ENCODE measurements at places on chromosomes 4 and X.

DNA sequence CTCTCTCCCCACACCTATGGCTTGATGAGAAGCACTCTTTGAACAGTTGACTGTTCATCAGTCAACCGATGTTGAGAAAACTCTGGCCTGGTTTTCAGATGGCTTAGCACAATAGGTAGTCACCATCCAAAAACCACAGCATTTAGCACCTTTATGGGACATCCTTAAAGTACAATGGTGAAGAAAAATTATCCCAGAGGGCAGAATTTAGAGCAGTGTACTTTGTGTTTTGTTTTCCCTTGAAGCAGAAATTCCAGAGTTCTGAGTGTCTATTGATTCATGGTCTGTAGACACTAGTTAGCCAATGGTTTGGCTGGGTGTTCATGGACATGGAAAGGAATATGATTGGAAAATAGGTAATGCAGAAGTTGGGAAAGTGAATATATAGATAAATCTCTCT lies 487.0 kb downstream of the PDHA2 start:
- no peak for DNase-seq

DNA sequence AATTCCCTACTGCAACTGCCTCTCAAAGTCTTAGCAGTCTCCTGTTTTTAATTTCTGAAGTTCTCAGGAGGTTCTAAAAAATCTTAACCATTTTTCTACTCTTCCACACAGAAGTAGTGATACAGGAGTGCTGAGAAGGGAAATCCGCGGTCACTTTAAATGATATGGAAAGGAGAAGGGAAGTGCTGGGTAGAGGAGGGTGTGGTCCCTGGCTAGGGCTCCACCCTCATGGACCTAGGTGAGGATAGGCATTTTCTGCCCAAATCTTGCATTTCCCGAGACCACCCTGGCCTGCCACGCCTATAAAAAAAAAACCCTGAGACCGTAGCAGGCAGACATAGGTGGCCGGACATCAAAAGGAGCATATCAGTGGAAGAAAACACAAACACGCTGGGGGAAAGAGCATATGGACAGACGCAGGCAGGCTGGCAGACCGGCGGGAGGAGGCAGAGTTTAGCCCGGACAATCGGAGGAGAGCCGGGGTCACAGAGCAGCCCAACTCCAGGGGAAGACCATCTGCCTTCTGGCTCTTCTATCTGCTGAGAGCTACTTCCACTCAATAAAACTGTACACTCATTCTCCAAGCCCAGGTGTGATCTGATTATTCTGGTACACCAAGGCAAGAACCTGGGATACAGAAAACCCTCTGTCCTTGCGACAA lies 85.7 kb downstream of the POU3F4 start:
- DNase-seq: no peak

- no peak for DNase-seq
These were observed 565.7 kb downstream of the PPARGC1A start for GRCh38 chr4:23324021-23324690.

DNA sequence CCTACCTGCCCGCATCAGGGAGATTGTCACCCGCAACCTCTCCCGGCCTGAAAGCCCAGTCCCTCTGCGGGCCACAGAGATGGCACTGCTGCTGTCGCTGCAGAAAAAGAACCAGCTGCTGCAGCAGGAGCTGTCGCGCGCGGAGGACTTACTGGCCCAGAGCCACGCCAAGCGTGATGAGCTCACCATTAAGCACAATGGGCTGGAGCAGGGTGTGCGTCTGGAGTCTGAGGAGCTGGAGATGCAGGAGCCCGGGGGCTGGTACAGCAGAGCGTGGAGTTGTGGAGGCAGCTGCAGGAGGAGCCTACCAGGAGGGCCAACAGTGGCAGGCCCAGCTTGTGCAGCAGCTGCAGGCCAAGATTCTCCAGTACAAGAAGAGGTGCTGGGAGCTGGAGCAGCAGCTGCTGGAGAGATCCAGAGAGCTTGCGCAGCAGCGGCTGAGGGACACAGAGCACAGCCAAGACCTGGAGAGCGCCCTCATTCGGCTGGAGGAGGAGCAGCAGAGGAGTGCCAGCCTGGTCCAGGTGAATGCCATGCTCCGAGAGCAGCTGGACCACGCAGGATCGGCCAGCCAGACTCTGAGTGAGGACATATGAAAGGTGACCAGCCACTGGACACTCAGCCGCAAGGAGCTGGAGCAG lies 11.3 kb downstream of the SMIM10L2A start:
- no peak for DNase-seq

DNA sequence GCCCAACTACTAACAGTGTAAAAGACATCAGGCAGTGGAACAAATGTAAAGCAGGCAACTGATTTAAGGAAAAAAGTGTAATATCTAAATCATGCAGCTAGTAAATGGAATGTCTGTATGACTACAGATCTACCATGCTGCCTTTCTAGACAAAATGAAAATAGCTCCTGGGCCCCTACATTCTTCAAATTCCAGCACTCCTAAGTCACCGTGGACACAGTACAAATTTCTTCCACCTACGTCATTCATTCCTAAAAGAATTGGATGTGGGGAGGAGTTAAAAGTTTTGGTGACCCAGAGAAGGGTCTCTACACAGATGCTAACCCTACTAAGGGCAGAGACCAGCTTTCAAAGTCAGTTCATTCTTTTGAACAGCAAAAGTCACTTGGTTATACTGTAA lies 137.2 kb upstream of the ARHGEF9 start:
- DNase-seq: no peak

GRCh38 chr4:22910200-22910599 lies 217.5 kb downstream of the GBA3 start:
- no peak for DNase-seq

DNA sequence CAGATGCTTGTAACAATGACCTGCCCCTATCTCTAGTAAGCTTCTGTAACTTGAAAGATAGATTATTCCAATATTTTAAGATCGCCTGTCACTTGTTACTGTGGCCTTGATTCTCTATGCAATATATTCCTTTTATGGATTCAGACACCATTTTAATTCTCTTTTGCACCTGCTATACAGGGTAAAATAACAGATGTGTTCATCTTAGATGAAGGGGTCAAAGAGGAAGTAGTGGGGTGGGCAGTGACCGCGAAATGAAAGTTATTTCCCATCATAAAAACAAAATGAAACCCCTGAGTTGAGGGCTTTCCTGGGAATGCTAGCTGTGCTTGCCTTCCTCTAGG lies 175.9 kb downstream of the TSPAN5 start:
- no peak for DNase-seq

DNA sequence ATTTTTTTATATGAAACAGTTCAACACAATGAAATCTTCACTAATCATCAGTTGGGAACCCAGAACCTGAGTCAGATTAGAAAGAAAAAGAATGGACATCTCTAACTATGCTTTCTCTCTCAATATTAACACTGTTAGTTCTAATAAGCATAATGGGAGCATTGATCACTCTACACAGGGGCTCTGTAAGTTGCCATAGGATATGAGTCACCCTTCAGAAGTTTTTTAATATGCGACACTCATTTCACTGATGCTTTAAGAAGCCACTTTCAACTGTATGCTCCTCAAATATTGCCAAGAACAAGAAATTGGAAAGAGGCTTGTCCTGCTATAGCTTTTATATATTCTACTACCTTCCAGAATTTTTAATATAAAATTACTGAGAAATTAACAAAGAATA lies 187.0 kb downstream of the AASDH start:
- DNase-seq: no peak

DNA sequence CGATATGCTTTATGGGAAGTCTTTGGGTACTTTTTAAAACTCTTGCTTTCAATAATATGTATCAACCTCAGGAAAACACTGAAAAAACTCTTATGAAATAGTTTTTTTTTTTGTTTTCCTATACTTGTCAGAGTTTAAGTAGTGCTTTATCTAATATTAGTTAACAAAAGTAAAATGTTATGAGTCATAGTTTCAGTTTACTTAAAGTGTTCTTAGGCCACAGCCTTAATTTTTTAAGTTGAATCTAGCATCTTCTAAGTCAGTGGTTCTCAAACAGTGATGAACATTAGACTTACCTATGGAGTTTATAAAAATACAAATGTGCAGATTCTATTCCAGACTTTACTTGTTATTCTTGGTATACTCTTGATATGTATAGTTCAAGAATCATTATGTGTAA lies 26.3 kb upstream of the ADGRL3 start:
- no peak for DNase-seq

DNA sequence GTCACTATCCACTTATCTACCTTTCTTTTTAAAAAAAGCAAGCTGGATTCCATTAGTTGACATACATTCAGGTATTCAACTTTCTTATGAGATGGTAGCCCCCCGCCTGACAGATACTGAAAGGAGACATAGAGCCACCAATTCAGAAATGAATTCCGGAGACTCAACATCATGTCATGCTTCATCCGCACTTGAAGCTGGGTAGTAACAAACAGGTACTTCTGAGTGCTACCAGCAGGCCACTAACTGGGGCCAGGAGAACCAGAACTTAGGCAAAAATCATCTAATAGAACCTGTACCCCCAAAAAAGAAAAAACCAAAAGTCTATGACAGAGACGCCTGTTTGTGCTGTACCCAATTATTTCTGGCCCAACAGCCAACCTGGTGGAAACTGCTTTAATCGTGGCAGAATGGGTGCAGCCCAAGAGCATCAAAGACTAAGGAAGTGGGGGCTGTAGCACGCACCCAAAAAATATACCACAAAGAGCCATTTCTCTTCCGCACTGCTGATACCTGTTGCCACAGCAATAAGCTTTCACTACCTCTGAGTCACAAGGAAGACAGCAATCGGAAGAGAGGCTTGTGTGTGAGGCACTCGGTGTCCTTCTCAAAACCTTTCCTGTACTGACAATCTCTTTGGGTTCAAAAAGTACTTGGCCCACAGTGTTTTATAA lies 84.8 kb downstream of the AFAP1 start:
- no peak for DNase-seq

- no peak for DNase-seq
These were observed 65.7 kb downstream of the SEL1L3 start for GRCh38 chr4:25797136-25797535.

DNA sequence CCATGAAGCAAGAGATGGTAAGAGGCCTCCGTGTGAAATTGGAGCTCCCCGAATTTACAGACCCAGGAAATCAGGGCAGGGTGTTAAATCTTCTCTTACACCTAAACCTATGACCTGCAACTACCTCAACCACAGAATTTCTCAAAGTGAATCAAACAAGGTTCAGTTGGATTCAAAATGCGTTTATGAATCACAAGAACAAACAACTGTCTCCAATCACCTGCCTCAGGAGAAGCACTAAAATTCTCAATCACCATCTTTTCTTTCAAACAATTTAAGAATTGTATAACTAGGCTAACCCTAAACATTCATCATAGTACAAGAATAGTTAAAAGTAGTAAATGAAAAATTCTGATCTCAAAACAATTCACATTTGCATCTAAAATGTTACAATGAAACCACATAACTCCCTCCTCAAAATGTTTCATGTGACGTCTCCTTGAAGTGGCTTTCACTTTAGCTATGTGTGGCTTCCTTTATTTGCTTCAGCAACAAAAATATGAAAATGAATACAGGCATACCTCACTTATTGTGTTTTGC lies 19.2 kb downstream of the PPP3CA start:
- DNase-seq: no peak

DNA sequence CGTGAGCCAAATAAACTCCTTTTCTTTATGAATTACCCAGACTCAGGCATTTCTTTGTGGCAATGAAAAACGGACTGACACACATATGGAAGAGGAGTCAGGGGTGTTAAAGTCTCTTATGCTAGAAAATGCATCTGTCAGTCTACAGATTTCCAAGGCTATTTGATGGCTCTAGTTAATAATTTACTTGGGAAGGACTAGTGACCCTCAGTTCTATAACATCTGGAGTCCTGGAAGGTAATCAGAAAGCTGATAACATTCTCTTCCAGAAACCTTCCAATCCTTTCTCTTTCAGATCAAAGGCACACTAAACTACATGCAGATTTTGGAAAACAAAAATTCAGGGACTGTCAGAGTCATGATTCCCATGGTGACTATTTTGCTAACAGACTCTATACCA lies 142.0 kb upstream of the TEX13D start:
- no peak for DNase-seq

GRCh38 chr4:42339935-42340406 lies 57.3 kb upstream of the SHISA3 start:
- DNase-seq: no peak

GRCh38 chr4:85028910-85029309 lies 62.4 kb upstream of the WDFY3 start:
- no peak for DNase-seq
